ENCODE measurements at places on chromosomes 4 and X. TPM values are rescaled to one million over a fixed set of nuclear protein-coding genes. Genes with fewer than 3 reads are reported as not detected.

DNA sequence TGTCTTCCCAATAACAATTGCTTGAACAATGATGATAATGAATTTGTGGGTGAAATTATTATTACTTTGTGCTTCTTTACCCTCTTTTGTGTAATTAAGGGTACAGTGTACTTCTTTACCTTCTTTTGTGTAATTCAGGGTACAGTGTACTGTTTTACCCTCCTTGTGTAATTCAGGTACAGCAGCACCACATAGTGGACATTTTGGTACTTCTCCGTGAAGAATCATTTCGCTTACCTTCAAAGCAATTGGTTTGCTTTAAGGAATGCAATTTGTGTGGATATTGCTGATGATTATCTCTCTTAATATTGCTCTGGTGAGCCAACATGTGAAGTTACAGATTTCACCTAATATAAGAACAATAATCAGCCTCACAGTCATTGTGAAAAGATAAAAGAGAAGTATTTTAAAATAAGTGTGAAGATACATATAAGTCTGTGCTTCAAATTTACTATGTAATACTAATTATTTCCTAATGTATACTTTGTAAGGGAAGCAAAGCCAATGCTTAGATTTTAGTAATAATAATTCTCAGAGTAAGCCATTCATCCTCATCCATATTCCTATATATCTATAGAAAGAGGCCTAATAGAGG is 27.2 kb upstream of the SEC24B start:
- DNase-seq: peak; percentile 78

DNA sequence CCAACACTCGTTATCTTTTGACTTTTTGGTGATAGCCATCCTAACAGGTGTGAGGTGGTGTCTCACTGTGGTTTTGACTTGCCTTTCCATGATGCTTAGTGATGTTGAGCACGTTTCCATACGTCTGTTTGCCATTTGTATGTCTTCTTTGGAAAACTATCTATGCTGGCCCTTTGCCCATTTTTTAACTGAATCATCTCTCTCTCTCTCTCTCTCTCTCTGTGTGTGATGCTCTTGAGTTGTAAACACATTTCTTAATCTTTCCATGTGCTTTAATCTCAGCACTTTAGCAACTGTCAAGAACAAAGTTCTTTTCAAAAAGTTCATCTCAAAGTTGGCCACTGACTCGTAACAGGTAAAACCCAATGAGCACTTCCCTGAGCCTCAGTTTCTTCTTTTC is 10.5 kb downstream of the SORBS2 start:
- no peak for DNase-seq

DNA sequence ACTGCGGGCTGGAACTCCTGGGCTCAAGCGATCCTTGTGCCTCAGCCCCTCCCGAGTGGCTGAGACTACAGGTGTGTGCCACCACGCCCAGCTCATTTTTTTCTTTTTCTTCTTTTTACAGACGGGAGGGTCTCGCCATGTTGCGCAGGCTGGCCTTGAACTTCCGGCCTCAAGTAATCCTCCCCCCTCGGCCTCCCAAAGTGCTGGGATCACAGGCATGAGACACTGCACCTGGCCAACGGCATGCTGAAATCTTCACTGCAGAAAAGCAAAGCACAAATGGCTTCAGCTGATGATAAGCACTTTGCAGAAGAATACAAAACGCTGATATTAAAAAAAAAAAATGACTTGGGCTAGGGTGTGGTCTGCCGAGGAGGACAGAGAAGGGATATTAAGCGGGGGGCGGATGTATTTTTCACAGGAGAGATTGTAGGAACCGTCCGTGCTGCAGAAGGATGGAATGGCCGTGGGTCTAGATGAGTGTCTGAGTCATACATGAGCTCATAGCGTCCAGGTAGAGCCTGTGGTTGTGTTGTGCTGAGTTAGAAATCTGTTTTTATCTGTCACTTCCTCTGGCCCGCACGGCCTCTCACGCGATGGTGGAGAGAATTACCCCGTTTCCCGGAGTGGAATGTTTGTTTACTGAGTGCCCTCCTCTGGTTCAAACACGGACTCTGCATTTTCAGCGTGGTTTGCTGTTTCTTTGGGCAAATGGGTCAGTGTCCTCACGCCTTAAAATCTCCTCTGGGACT is 8.5 kb upstream of the AKAP17A start:
- DNase-seq: peak; percentile 78

DNA sequence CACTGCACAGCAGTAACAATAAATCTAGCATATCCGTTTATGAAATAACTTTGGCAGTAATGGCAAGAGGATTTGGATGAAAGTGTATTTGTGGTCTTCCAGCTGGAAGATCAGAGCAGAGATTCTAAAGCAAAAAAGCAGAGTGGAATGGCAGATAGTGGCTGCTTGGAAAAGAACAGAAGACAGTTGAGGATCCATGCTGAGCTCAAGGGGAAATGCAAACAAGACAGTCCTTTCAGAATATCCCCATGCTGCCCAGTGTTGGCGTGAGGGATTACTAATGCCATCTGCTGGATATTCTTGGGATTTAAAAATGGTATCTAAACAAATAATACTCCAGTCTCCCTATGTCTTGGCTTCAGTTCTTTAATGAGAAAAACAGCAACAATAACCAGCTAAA is 629.1 kb upstream of the ATOH1 start:
- peak; percentile 10 for DNase-seq

- no peak for DNase-seq
These were observed 22.9 kb downstream of the EXOC1 start for GRCh38 chr4:55876387-55876786.

GRCh38 chr4:86961605-86962295 is 26.9 kb downstream of the AFF1 start:
- DNase-seq: no peak

- DNase-seq: peak; percentile 46
These were observed 203.3 kb upstream of the JADE1 start for GRCh38 chr4:128606173-128606572.

GRCh38 chr4:42452823-42453222 is 55.5 kb downstream of the SHISA3 start:
- no peak for DNase-seq

GRCh38 chr4:24451870-24452269 is 132.5 kb downstream of the DHX15 start:
- no peak for DNase-seq

DNA sequence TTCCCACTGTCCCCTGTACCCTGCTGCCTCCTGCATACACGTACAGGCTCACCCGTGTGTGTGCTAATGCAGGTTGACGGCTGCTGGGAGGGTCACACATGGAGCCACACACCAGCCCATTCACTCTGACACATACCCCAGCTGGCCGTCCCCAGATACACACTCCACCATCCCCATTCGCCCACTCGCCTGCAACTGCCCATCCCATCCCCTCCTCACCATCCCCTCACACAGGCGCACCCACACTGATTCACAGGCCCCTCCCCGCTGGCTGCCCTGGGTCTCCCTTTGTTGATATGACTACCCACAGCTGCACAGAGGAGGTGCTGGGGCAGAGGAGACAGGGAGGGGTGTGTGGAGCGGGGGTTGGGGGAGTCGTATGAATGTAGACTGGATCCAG is 25.7 kb downstream of the PJA1 start:
- no peak for DNase-seq

- no peak for DNase-seq
These were observed 76.1 kb downstream of the KDM6A start for GRCh38 chrX:44949125-44949524.

DNA sequence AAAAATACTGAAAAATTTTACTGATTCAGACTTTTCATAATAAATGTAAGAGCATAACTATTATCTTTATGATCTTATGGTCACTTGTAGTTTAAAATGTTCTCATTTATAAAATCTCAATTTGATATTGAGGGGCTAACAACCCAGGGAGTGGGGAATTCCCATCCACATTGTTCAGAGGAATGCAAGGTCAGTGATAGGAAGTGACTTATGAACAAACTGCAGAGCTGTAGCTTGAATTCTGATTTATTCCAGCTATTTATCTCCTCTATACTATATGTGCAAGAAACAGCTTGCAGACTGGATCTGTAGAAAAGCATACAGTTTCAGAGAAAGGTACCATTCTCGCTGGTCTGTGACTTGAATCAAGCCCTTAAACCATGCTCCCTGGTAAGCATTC is 61.6 kb downstream of the SEC24D start:
- DNase-seq: peak; percentile 73

DNA sequence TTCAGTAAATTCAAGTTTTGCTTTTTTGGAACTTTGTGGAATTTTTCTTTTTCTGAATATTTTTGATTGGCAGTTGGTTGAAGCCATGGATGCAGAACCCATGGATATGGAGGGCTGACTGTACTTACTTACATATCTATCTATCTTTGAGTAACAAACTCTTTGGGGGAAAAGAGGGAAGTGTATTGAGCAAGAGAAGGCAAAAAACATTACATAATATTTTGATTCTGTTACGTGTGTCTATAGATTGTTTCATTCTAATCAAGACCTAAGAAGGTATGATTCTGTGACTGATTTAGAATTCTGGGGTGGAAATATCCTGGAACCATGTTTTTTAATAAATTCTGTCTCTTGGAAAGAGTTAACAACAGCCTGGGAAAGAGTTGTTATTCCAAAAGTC is 31.5 kb downstream of the GRSF1 start:
- DNase-seq: no peak

- DNase-seq: peak; percentile 59
These were observed 55.0 kb downstream of the FAM53A start for GRCh38 chr4:1628892-1629698.

DNA sequence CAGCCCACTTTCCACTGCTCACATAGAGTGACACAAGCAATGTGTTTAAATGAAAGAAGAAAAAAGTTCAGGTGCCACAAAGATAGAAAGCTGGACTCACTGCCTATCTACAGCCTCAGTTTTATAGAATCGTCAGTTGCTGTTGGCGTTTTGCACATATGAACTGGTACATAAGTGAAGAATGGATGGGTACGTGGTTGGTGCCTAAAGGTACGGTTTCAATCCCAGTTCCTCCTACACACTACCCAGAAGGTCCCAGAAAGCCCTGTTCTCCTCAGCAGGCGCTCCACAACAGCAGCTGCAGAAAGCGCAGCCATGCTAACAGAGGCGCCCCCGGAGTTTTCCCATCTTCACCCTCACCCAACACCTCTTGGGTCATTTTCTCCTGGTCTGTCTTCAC is 23.6 kb downstream of the CHST7 start:
- no peak for DNase-seq

GRCh38 chr4:82437285-82438005 is 7.1 kb downstream of the ENOPH1 start:
- DNase-seq: no peak

DNA sequence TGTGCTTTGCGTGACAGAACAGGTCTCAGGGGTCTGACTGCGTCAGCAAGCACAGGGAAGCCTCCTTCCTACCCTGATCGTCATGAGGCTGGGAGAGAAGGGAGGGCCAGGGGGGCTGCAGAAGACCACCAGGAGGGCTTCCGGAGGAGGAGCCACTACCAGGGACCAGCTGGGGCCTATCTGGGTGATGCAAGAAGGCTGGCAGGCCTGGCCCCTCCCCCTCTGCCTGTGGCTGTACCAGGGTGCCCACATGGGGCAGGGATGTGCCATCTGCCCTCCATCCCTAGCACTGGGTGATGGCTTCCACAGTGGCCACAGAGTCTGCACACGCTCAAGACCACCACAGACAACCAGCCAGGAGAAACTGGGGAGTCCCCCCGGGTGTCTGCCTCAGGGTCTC is 116.4 kb upstream of the NKX1-1 start:
- no peak for DNase-seq

GRCh38 chrX:151536571-151536970 is 26.9 kb upstream of the PASD1 start:
- no peak for DNase-seq

DNA sequence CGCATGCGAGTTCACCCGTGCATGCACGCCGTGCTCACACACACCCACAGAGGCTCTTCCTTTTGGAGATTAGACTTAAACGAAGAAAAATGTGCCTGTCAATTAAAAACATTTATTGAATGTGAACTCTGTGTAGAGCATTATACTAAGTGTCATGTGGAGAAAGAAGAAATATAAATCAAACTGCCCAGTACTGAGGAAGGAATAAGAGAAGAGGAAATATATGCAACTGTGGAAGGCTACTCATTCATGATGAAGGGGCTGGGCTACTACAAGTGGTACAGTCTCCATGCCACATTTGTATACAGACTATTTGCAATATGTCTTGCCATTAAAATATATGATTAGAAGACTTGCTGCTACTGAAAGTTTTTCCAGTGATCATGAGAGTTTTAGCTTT is 714.7 kb downstream of the DMD start:
- DNase-seq: no peak

DNA sequence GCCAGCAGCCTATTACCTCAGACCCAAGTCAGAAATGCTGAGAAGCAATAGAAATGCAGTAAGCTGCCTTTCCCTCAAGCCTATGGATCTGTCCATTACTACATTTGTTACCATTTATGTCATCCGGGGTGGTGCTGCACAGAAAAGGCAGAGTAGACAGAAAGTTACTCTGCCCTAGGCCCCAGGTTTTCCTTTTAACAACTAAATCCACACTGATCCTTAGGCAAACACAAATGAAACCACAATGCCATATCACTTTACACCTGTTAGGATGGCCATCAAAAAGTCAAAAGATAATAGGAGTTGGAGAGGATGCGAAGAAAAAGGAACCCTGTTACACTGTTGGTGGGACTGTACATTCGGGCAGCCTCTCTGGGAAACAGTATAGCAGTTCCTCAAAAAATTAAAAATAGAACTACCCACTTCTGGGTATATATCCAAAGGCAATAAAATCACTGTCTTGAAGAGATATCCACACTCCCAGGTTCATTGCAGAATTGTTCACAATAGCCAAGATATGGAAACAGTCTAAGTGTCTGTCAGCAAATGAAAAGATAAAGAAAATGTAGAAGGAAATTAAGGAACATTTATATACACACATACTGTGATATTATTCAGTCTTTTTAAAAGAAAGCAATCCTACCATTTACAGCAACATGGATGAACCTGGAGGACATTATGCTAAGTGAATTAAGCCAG is 186.3 kb downstream of the NWD2 start:
- DNase-seq: no peak

DNA sequence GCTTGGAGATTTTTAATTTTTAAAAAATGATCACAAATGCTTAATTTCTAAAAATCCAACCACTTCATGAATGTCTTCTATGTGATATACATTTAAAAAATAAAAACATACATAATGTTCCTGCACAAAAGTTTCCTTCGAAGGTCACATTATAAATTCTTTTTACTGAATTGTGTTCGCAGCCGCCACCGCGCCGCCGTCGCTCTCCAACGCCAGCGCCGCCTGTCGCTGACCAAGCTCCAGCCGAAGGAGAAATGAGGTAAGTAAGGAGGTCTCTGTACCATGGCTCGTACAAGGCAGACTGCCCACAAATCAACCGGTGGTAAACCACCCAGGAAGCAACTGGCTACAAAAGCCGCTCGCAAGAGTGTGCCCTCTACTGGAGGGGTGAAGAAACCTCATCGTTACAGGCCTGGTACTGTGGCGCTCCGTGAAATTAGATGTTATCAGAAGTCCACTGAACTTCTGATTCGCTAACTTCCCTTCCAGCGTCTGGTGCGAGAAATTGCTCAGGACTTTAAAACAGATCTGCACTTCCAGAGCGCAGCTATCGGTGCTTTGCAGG is 48.8 kb upstream of the NEUROG2 start:
- DNase-seq: no peak

GRCh38 chrX:22059775-22060174 is 27.6 kb downstream of the PHEX start:
- no peak for DNase-seq

GRCh38 chr4:31094474-31094873 is 374.3 kb downstream of the PCDH7 start:
- peak; percentile 27 for DNase-seq

The GPR34 gene
- not detected for total RNA-seq

The GAGE1 gene
- not detected for total RNA-seq

The SPANXN2 gene
- not detected for total RNA-seq

The GATA1 gene
- not detected for total RNA-seq

The CXCL8 gene
- total RNA-seq: 43.4 TPM

Measured in lung microvascular endothelial cell (primary cell).